ENCODE measurements at places on chromosomes 5 and 9.

GRCh38 chr5:122420537-122421236 lies 108.7 kb downstream of the SNCAIP start:
- DNase-seq: no peak

GRCh38 chr5:2660315-2660714 lies 91.2 kb downstream of the IRX2 start:
- no peak for DNase-seq

DNA sequence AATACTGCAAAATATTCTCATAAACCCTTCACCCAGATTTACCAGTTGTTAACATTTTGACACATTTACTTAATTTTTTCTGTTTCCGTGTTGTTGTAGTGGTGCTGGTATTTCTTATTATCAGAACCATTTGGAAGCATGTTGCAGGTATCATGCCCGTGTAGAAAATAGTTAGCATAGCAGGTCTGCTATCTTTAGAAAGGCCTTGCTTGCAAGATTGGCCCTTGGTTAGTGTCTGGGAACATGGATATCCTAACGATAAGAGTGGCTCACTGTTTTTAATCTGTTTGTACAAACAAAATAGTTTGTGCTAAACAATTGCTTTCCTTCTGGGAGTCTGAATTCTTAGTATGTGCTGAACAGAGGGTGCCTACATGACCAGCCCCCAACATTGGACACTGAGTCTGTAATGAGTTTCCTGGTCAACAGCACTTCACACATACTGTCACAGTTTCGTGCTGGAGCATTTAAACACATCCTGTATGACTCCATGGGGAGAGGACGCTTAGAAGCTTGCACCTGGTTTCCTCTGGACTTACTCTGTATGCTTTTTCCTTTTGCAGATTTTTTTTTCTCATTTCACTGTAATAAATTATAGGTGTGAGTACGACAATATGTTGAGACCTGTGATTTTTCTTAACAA lies 66.9 kb downstream of the MAN2A1 start:
- DNase-seq: no peak

- no peak for DNase-seq
These were observed 54.5 kb upstream of the NUDT12 start for GRCh38 chr5:103617090-103617489.

DNA sequence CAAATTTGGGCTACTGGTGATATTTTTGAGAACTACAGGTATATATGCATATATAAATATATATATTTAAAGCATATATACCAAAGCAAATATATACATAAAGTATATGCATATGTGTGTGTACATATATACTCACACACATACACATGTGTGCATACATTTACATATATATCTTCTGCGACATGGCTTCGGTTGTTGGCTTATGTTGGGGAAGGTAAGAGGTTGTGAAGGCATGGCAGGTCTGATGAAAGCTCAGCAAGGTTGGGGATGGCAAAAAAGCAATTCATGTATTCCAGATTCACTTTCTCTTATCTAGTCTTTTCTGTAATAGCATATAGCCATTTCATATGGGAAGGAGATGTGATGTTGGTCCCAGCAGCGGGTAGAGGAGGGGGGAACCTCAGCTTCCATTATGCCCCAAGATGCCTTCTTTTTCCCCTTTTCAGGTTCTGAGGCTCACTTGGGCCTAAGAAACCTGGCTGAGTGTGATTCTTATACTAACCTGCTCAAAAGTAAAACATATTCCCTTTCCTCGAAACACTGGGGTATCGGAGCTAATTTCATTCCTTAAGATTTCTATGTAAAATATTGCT lies 201.7 kb downstream of the MEF2C start:
- no peak for DNase-seq

- no peak for DNase-seq
These were observed 12.5 kb downstream of the SQSTM1 start for GRCh38 chr5:179833056-179833708.

- DNase-seq: no peak
These were observed 122.7 kb downstream of the FSTL4 start for GRCh38 chr5:133489632-133490031.

DNA sequence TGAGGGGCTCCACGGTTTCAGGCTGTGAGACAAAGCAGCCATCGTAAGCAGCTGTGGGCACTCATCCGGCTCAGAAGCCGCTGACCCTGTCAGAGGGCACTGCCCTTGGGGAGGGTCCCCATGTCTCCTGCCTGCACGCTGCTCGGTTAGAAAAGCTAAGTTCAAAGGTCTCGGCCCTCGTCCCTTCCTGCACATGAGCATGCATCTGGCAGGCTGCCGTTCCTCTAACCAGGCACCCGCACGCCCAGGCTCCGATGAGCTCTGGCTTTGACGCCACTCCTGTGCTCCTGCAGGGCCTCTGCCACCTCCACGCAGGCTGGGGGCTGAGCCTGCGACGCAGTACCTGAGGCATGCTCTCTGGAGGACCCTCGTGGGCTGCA lies 51.3 kb downstream of the NKD2 start:
- DNase-seq: no peak

DNA sequence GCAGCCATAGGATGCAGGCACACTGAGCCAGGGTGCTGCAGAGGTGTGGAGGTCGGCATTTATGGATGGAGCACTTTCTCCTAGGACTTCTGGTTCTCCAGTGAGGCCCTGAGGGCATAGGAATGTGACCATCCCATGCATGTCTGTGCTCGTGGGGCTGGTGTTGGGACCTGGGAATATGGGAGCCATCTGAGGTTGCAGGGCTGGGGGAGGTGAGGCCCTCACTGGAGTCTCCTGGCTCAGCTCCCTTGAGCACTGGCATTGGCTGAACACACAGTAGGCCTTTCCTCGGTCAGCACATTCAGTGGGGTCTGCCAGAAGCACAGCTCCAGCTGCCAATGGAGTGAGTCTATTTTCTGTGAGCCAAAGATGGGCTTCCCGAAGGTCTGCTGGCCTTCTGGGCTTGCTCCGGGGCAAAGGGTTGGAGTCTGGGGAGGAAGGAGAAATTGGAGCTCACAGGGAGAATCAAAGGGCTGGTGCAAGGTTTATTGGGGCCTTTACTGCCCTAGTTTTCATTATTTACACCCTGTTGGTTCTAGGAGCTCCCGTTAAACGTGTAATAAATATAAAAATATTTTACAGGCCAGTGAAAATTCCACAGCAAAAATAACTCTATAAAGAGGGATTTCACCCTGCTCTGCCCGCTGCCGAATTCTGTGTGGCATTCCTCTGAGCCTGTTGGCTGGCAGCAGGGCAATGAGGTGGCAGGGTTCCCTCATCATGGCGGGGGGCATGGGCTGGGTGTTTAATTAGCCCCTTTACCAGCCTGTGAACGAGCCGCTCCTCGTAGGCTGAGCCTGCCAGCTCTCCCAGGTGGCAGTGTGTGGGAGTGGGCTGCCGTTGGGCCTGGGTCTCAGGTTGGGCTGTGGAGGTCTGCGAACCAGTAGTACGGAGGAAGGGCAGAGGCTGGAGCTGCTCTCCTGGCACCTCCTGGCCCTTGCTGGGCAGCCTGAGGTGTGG lies 31.6 kb upstream of the PITX1 start:
- DNase-seq: no peak

DNA sequence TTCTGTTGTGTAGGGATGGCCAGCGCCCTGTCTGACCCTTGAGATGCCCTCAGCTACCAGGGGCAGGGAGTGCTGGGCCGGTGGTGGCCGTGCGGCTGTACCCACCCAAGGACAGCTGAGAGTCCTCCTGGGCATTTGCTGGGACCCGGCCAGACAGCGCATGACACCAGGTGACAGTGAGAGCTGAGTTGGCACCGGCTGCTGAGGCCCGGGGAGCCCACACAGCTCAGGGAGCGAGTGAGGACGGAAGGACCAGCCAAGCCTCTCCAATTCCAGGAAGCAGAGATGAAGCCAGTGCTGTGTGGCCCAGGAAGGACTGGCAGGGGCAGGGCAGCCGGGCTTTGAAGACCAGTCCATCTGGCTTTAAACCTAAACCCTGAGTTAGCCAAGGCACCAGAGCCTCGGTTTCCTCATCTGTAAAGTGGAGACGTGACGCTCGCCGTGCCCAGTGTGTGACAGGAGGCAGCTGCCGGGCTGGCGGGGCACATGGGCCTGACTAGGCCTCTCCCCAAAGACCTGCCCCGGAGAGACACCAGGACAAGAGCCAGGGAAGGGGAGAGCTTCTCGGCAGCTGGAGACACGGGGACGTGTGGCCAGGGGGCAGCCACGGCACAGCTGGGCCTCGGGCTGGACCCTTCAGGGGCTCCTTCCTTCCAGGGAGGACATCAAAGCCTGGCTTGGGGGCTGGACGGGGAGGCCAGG lies 3.0 kb upstream of the AGPAT2 start:
- DNase-seq: no peak

GRCh38 chr5:143025971-143026370 lies 255.8 kb downstream of the ARHGAP26 start:
- DNase-seq: no peak

DNA sequence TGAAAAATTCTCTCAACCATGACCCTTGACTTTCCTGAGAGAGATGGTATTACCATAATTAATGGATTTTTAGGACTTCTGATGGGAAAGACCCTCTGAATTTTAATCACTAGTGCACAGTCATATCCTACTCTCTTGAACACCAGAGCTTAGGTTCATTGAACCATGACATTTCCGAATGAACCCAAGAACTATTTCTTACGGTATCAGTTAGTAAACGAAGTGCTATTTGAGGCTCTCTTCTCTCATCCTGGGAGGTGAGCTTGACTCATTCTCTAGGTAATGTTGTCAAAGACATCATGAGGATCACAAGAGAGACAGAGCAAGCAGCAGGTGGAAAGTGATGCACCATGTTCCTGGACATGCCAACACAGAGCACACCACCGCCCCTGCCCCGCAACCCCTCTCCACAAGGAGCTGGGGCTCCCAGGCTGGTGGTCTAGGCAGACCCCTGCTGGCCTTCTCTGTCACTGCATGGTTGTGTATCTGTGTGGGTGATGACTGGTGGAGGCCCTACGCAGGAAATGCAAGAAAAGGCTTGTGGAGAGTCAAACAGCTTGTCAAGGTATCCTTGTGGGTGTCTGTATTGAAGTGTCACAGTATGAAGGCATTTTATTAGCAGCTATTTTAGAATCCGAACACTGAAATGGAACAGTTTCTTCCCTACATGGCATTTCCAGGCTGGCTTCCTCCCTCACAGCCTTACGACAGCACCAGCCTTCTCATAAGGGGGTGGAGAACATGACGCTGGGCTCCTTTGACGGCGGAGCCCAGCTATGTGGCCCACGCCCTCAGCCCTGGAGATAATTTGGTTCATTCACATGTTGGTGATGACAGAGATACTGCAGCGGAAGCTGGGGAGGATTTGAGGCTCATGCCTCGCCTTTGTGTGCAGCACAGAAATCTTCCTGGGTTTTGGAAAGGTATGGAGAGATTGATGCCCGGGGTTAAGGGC lies 297.6 kb downstream of the NTRK2 start:
- DNase-seq: no peak

GRCh38 chr5:54646356-54647101 lies 129.0 kb downstream of the SNX18 start:
- peak; percentile 51 for DNase-seq

DNA sequence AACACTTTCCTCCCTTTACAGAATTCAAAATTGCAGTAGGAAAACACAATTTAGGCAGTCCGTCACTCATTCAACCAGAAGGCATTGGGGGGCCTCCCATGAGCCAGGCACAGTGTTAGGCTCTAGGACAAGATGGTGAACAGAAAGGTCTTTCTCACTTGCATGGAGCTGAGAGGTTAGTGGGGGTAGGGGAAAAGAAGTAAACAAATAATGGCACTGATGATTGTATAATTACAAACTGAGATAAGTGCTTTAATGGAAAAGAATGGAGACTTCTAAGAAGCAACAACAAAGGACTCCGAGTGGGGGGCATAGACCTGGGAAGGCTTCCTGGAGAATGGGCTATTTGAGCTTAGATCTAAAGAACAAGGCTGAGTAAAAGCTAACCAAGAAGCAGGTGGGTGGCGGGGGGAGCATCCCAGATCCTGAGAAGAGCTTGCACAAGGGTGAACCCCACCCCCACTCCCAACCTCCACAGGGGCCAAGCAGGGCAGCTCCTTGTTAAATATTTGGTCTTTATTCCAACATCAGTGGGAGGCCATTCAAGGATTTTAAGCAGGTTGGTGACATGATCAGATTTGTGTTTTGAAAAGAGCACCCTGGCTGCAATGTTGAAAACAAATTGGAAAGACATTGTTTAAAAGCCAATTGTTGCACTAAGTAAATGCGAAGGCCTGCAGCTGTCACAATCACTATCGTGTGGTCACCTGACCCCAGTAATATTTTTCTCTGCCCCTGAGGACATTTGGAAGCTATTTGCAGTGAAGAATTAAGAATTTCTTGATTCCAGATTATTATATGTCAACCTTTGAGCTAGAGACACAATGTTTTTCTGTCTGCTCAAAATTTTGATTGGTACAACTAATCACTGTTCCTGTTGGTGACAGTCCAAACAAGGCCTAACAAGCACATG lies 73.9 kb upstream of the EFNA5 start:
- DNase-seq: no peak

DNA sequence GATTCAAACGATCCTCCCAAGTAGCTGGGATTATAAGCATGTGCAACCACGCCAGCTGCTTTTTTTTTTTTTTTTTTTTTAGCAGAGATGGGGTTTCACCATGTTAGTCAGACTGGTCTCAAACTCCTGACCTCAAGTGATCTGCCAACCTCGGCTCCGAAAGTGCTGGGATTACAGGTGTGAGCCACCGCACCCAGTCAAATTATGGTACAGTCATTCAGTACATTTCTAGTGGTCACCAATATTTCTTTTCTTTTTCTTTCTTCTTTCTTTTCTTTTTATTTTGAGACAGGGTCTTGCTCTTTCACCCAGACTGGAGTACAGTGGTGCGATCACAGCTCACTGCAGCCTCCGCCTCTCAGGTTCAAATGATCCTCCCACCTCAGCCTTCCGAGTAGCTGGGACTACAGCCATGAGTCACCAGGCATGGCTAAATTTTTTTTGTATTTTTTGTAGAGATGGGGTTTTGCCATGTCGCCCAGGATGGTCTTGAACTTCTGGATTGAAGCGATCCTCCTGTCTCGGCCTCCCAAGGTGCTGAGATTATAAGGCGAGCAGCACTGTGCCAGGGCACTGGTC lies 25.4 kb upstream of the DCP2 start:
- DNase-seq: no peak

GRCh38 chr9:18896004-18896403 lies 137.0 kb downstream of the SAXO1 start:
- DNase-seq: no peak

DNA sequence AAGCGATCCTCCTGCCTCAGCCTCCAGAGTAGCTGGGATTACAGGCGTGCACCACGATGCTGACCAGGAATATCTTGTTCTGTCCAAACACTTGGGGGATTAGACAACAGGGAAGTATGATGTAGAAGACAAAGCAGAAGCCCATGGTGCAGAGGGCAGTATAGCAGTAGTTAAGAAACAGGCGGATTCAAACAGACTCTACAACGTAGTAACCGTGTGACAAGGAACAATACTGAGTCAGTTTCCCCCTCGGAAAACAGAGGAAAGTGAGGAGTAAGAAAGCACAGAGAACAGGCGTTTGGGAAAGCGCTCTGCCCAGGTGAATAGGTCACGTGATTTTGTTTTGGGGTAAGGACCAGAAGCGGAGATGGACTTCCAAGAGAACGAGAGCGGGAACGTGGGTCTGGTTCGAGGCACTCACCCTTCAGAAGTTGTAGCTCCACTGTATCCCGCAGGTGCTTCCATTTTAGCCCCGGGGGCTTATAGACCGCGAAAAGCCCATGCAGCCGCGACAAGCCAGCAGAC lies 306 bp downstream of the TRUB2 start:
- no peak for DNase-seq

- DNase-seq: no peak
These were observed 101.1 kb downstream of the TMEM215 start for GRCh38 chr9:32884482-32884881.
